ENCODE measurements at places on chromosomes 11 and 22.

GRCh38 chr11:114192841-114193389 lies 103.3 kb upstream of the NNMT start:
- no peak for DNase-seq

DNA sequence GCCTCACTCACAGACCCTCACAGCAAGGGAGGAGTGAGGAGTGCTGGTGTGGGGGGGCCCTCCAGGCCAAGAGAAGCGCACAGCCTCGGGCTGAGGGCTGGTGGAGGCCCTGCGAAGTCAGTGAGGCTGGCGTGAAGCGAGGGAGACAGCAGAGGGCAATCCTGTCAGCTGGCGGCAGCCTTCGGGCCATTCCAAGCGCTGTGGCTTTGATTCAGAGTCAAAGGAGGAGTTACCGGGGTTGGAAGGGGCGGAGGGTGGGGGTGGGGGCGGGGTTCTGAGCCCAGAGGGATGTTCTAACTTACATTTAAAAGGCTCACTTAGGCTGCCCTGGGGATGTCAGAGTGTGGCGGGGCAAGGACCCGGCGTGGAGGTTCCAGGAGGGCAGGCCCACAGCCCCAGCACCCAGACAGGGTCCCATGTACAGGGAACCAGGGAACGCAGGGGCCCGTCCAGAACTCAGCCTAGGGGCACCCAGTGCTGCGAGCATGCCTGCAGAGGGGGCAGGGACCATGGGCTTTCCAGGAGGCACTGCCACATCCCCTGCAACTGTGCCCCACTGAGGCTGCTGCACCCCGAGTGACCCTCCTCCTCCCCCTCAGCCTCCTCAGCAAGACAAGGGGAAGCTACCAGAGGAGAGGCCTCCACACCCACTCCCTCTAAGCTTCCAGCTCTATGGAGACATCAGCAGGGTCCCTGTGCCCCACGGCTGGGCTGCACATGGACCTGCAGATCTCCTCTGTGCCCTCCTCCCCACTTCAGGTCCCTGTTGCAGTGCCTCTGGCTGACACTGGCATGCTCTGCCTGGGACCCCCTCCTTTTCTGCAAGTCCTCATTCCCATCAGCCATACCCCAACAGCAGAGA lies 39.7 kb upstream of the TTLL12 start:
- DNase-seq, result no peak

DNA sequence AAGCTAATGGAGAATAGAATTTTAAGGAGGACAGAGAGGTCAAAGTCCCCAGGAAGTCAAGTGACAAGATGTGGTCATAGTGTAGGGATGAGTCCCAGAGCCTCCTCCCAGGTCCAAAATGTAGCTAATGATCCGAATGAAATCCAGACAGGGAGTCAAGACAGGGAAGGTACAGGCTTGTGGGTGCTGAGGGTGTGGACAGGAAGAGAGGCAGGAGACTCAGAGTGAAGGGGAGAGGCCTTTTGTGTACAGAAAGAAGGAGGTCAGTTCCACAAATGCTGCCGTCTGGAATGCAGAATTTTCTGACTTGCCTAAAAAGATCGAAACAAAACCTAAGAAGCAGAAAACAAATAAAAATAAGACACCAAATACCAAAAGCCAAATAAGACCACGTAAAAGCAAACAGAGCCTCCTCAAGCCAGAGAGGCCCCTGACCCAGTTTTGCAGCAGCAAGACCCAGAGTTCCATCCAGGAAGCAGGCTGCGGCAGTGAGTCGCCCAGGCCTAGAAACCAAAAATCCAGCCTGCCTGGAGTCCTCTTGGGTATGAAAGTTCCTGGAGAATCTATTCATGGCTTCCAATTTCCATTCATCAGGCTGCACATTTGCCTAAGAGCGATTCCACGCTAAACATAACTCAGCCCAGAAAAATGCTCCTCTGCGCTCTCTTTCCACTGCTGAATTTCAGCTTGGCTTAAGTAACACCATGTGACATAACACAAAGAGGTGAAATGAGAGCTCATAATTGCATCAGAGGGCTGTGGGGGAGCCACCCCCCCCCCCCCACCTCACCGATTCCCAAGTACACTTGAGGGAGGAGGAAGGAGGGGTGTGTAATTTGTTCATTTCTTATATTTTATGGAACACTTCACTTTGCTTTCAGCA lies 71.2 kb downstream of the KIRREL3 start:
- no peak for DNase-seq

DNA sequence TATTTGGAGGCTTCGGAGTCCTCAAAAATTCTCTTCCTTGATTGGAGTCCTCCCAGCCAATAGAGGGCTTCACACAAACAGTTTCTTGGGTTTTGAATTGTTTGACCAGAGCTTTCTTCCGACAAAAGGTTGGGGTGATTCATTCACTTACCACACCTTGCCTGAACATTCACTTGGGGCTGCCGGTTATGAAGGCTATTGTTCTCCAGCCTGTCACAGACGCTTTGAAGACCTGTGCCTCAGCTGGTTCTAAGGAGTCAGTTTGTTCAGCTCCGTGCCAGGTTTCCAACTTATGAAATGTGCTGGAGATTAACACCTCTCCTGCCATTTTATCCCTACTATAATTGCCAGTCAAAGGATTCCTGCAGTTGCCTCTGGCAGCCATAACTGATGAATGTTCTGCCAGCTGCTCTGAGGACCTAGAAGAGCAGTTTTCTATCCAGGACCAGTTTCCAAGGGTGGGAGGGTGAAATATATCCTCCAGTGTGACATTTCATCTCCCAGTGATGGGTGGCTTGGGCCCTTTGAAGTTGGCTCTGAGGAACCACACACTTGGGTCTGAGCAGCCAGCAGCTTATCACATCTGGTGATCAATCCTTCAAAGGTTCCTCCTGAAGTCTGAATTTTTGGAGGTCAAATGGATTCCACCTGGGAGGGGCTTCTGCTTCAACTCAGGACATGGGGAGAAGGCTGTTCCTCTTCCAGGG lies 31.4 kb downstream of the LIMK2 start:
- DNase-seq, result no peak

DNA sequence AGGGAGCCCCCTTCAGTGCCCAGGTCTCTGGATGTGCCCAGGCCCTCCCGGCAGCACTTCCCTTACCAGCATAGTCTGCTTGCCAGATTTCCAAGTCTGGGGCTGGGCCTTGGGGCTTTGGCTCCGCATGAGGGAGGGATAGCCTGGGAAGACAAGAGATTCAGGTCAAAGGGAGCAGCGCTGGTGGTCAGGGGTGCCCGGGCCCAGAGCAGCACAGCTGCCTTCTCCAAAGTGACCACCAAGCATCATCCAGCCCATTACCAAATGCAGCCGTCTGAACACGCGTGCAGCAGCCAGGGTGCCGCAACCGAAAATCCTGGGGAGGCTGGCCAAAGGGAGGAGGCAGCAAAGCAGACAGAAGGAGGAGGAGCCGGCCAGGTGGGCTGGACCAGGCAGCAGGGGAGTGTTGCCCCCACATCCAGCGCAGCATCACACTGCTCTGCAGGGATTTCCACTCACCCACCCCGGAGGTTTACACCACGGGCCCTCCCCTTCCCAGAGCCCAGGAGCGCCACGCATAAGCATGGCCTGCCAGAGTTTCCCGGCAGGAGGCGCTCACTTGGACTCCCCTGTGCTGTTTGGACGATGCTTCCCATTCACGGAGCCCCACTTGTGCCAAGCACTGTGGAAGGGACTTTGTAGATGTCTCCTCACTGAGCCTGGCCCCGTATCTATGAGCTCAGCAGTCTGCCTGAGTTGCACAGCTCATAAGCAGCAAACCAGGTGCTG lies 22.5 kb downstream of the TRIM29 start:
- DNase-seq, result no peak

DNA sequence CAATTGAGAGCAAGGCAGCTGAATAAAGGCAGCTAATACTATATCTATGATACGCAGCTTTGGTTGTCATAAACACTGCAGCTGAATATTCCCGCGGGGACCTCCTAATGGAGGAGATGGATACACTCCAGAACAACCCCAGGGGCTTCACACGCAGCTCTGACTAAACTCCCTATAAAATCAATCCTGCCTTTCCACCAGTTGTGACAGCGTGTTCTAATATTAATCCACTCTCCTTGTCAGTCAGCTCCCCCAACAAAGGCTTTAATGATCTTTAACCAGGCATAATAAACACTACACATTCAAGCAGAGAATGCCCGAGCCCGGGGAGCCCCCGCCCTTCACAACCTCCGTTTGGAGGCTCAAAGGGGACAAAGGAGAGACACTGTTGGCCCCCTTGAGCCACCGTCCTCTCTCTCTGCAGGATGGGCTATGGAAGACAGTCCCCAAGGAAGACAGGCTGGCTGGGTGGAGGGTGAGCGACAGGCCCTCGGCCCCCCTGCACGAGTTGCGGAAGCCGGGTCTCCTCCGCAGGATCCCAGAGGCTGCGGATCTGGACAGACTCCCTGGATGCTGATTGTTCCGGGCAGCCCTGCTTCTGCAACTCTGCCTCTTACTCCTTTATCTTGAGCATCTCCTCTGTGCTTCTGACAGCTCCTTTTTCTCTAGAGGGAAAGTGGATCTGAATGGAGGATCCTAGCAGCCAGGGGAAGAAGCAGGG lies 565.2 kb downstream of the BUD13 start:
- DNase-seq, result no peak

GRCh38 chr11:95426823-95427462 lies 195.9 kb upstream of the SESN3 start:
- DNase-seq, result peak; percentile 49

DNA sequence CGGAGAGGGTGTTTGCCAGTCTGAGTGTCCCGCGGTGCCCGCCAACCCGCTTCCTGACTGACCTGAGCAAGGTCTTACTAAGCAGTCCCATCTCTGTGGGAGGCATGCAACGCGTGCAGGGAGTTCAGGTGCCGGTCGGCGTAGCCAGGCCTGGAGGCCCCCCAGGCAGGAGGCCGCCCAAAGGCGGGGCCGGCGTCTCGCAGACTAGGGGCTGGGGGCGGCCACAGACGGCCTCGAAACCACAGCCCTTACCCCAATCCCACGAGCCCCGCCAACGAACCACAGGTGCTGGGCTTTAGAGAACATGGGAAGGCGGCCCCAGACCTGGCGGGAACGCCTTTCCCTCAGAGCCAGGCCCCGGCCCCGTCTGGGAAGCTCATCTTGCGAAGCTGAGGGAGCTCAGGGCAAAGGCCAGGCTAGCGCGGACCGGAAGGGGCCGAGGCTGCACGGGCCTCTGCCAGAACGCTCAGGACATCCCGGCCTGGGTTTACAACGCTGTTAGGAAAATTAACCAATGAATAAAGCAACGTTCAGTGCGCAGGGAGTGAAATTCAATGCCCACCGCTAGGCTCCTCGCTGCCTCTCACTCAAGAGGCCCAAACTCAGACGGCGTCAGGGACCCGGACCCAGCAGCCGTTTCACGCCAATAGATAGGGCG lies 2.1 kb upstream of the MTFP1 start:
- DNase-seq, result peak; percentile 56

GRCh38 chr11:8631395-8632118 lies 37.5 kb upstream of the STK33 start:
- DNase-seq, result peak; percentile 22

DNA sequence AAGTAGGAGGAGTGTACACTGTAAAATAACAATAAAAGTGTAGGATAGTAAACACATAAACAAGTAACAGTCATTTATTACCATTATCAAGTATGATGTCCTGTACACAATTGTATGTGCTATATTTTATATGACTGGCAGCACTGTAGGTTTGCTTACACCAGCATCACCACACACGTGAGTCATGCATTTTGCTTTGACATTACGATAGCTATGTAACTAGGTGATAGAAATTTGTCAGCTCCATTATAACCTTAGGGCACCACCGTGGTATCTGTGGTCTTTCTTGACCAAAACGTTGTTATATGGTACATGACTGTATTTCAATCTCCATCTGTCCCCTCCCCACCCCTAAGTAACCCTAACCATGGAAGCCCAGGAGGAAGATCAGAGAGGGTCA lies 1.1 kb downstream of the DNAL4 start:
- DNase-seq, result peak; percentile 12

GRCh38 chr11:113411536-113411935 lies 24.0 kb downstream of the ANKK1 start:
- DNase-seq, result no peak

DNA sequence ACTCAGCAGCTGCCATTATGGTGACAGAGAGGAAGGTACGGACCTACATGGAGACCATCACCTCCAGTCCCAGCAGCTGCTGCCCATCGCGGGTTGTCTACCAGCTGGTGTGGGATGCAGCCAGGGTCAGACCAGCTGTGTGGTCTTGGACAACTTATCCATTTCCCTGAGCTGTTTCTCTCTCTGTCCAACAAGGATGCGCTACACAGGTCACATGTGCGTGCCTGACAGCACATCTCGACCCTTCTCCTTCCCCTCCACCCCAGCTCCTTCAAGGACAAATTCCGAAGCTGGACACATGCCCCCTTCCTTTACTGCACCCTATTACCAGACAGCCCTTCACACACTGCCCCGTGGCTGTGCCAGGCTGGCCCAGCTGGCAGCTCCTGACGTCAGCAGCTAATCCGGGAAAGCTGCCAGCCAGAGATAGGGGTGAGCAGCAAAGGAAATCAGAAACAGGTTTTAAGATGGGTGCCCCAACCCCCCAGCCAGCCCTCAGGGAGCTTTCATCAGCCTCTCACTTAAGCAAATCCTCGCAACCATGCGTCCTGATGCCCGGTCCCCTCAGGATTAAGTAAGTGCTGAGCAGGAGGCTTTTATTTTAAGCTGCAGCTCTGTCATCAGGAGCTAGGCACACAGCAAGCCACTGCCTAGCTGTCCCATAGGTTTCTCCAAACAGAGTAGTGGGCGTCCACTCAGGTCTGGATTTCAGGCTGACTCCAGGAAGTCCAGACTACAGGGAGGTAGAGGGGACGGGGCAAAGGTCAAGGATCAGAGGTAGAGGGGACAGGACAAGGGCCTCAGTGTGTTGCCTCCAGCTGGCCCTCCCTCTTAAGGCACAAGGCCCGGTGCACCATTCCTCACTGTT lies 20.3 kb downstream of the TEF start:
- DNase-seq, result peak; percentile 70

DNA sequence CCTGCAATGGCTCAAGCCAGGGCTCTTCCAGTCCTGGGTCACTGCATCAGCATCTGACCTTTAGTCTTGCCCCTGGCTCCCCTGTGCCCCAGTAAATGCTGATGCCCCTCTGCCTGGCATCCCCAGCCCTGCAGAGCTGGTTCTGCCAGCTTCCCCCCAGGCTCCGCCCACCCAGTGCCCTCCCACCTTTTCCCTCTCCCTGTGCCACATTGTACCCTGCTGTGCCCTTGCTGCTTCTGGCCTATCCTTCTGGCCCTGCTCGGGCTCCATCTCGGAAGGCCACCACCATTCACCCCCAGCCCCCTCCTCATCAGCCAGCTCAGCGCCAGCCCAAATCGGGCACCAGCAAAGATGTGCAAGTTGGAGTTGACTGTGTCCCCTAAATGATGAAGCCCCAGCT lies 7.4 kb downstream of the CAPN5 start:
- DNase-seq, result no peak

Data from NCI-H226 (cell line).